ENCODE measurements at places on chromosomes 2 and 18.

DNA sequence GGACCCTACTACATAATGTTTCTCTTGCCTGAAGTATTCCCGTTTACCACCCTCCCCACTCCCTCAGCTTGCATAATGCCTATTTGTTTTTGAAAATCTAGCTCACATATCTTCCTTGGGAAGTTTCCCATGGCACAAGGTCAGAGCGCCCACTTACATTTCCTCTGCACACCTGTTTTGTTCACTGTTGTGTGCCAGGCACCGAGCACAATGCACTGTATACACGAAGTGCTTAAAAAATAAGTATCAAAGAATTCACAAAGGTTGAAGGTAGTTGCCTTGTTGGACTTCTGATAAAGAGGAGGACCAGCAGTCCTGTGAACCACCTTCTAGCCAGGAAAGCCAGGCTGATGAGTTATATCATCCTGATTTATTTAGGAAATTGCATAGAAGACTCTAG, 16.8 kb upstream of the RHOB start:
- H3K4me3 ChIP-seq = no peak overlapping the region
- H3K4me1 ChIP-seq = peaks cover 25% of the 10 kb centered on the region
- DNase-seq = no peak
- no peaks in the 10 kb centered on the region for H3K27me3 ChIP-seq
- no peak overlapping the region for H3K27ac ChIP-seq

GRCh38 chr2:24448797-24449196, 42.3 kb upstream of the NCOA1 start:
- no peak for DNase-seq
- H3K4me3 ChIP-seq = no peak overlapping the region
- no peaks in the 10 kb centered on the region for H3K27me3 ChIP-seq
- H3K36me3 ChIP-seq = no peaks in the 10 kb centered on the region
- H3K4me1 ChIP-seq = no peaks in the 10 kb centered on the region

- peaks cover 43% of the 10 kb centered on the region for H3K27me3 ChIP-seq
- no peak overlapping the region for H3K27ac ChIP-seq
- H3K36me3 ChIP-seq = no peaks in the 10 kb centered on the region
- H3K4me1 ChIP-seq = peaks cover 9% of the 10 kb centered on the region
- no peak for DNase-seq
Observed at GRCh38 chr2:119428488-119429224, 3.0 kb upstream of the TMEM37 start.

GRCh38 chr2:106107509-106108131, 86.5 kb downstream of the UXS1 start:
- H3K27ac ChIP-seq = no peak overlapping the region
- no peaks in the 10 kb centered on the region for H3K27me3 ChIP-seq
- no peak for DNase-seq
- peaks cover 3% of the 10 kb centered on the region for H3K36me3 ChIP-seq
- no peaks in the 10 kb centered on the region for H3K4me1 ChIP-seq
- H3K4me3 ChIP-seq = no peak overlapping the region

GRCh38 chr18:64919971-64920570, 771.2 kb upstream of the LINC00305 start:
- no peaks in the 10 kb centered on the region for H3K4me1 ChIP-seq
- no peaks in the 10 kb centered on the region for H3K27me3 ChIP-seq
- no peaks in the 10 kb centered on the region for H3K36me3 ChIP-seq

- no peaks in the 10 kb centered on the region for H3K36me3 ChIP-seq
- no peak for DNase-seq
- H3K4me3 ChIP-seq = no peak overlapping the region
- H3K4me1 ChIP-seq = no peaks in the 10 kb centered on the region
- H3K27me3 ChIP-seq = no peaks in the 10 kb centered on the region
Observed at GRCh38 chr2:2061091-2061696, 269.9 kb downstream of the MYT1L start.

GRCh38 chr2:42572297-42573081, 4.1 kb downstream of the MTA3 start:
- peaks cover 5% of the 10 kb centered on the region for H3K36me3 ChIP-seq
- peaks cover 2% of the 10 kb centered on the region for H3K4me1 ChIP-seq
- no peaks in the 10 kb centered on the region for H3K27me3 ChIP-seq
- no peak for DNase-seq
- no peak overlapping the region for H3K27ac ChIP-seq

GRCh38 chr2:181643151-181643550, 13.8 kb downstream of the CERKL start:
- no peak for DNase-seq
- H3K27ac ChIP-seq = no peak overlapping the region
- no peaks in the 10 kb centered on the region for H3K36me3 ChIP-seq
- H3K4me1 ChIP-seq = no peaks in the 10 kb centered on the region

DNA sequence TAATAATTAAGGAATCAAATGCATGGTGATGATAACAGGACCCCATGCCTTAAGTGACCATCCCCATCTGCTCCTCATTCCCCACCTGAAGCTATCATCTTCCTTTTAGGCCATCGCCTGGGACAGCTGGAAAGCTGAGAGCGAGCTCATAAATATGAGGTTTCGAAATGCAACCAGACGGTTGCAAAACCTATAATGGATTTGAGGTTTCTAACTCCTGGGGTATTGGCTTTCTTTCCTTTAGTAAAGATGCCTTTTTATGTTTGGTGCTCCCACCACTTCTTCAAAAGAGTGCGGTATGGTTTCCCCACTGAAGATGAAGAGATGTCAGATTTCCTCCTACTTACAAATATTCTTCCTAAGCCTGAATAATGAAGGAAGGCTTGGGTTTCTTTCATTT, 1589.5 kb upstream of the PIK3C3 start:
- H3K4me1 ChIP-seq = peaks cover 3% of the 10 kb centered on the region
- H3K36me3 ChIP-seq = no peaks in the 10 kb centered on the region
- DNase-seq = no peak
- no peaks in the 10 kb centered on the region for H3K27me3 ChIP-seq

GRCh38 chr2:173647681-173648311, 293.1 kb downstream of the CDCA7 start:
- peaks cover 22% of the 10 kb centered on the region for H3K4me1 ChIP-seq
- no peak for DNase-seq
- no peak overlapping the region for H3K4me3 ChIP-seq
- no peaks in the 10 kb centered on the region for H3K27me3 ChIP-seq
- no peak overlapping the region for H3K27ac ChIP-seq
- no peaks in the 10 kb centered on the region for H3K36me3 ChIP-seq

GRCh38 chr2:212022966-212023365, 515.6 kb downstream of the ERBB4 start:
- H3K4me3 ChIP-seq = no peak overlapping the region
- no peaks in the 10 kb centered on the region for H3K27me3 ChIP-seq
- no peak overlapping the region for H3K27ac ChIP-seq
- DNase-seq = no peak
- H3K36me3 ChIP-seq = no peaks in the 10 kb centered on the region
- no peaks in the 10 kb centered on the region for H3K4me1 ChIP-seq

GRCh38 chr2:204885747-204886146, 340.5 kb downstream of the PARD3B start:
- DNase-seq = no peak
- no peaks in the 10 kb centered on the region for H3K27me3 ChIP-seq
- H3K27ac ChIP-seq = no peak overlapping the region
- no peaks in the 10 kb centered on the region for H3K4me1 ChIP-seq

- no peak overlapping the region for H3K4me3 ChIP-seq
- peaks cover 14% of the 10 kb centered on the region for H3K4me1 ChIP-seq
- no peaks in the 10 kb centered on the region for H3K27me3 ChIP-seq
- H3K36me3 ChIP-seq = no peaks in the 10 kb centered on the region
- no peak overlapping the region for H3K27ac ChIP-seq
- DNase-seq = peak; percentile 26
Observed at GRCh38 chr18:10195529-10195928, 258.9 kb upstream of the APCDD1 start.

DNA sequence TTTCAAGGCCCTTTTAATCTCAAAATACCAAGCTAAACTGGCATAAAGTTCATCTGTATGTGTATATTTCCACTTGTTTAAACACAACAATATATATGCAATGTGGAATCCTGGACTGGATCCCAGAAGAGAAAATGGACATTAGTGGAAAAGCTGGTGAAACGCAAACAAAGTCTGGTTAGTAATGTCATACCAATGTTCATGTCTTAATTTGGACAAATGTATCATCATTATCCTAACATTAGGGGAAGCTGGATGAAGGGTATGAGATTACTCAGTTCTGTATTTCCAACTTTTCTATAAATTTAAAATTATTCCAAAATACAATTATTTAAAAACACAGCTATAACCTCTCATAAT, 3.8 kb downstream of the SP3 start:
- DNase-seq = no peak
- peaks cover 5% of the 10 kb centered on the region for H3K4me1 ChIP-seq
- no peaks in the 10 kb centered on the region for H3K36me3 ChIP-seq
- no peak overlapping the region for H3K27ac ChIP-seq
- H3K27me3 ChIP-seq = no peaks in the 10 kb centered on the region

GRCh38 chr18:8416212-8417019, 192.8 kb upstream of the RAB12 start:
- H3K4me3 ChIP-seq = no peak overlapping the region
- H3K27ac ChIP-seq = no peak overlapping the region
- no peaks in the 10 kb centered on the region for H3K36me3 ChIP-seq
- no peak for DNase-seq
- H3K4me1 ChIP-seq = peaks cover 4% of the 10 kb centered on the region
- no peaks in the 10 kb centered on the region for H3K27me3 ChIP-seq

- H3K4me3 ChIP-seq = no peak overlapping the region
- H3K36me3 ChIP-seq = no peaks in the 10 kb centered on the region
- peak; percentile 42 for DNase-seq
- H3K27me3 ChIP-seq = no peaks in the 10 kb centered on the region
- H3K27ac ChIP-seq = no peak overlapping the region
Observed at GRCh38 chr18:50836521-50836957, 16.7 kb upstream of the MRO start.

- H3K27ac ChIP-seq = no peak overlapping the region
- H3K4me1 ChIP-seq = no peaks in the 10 kb centered on the region
- no peaks in the 10 kb centered on the region for H3K36me3 ChIP-seq
- no peak for DNase-seq
- H3K27me3 ChIP-seq = no peaks in the 10 kb centered on the region
- H3K4me3 ChIP-seq = no peak overlapping the region
Observed at GRCh38 chr2:143513081-143513480, 383.9 kb downstream of the ARHGAP15 start.

GRCh38 chr2:69306822-69307578, 80.0 kb downstream of the GFPT1 start:
- H3K36me3 ChIP-seq = no peaks in the 10 kb centered on the region
- no peak for DNase-seq
- peak overlapping the region; percentile 46 for H3K4me3 ChIP-seq
- H3K27ac ChIP-seq = no peak overlapping the region

DNA sequence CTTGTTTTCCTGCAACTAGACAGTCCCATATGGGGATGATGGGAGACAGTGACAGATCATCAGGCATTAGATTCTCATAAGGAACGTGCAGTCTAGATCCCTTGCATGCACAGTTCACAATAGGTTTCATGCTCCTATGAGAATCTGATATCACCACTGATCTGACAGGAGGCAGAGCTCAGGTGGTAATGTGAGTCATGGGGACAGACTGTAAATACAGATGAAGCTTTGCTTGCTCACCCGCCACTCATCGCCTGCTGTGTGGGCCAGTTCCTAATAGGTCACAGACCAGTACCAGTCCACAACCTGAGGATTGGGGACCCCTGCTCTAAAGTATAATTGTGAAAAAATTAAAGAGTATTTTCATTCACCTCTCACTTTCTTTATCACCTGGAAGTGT, 23.6 kb upstream of the RAB1A start:
- DNase-seq = no peak
- no peaks in the 10 kb centered on the region for H3K36me3 ChIP-seq
- H3K27me3 ChIP-seq = no peaks in the 10 kb centered on the region
- no peaks in the 10 kb centered on the region for H3K4me1 ChIP-seq
- H3K27ac ChIP-seq = no peak overlapping the region

GRCh38 chr2:199772035-199772976, 78.7 kb downstream of the FTCDNL1 start:
- H3K27me3 ChIP-seq = no peaks in the 10 kb centered on the region
- no peaks in the 10 kb centered on the region for H3K4me1 ChIP-seq
- DNase-seq = no peak
- H3K27ac ChIP-seq = no peak overlapping the region
- H3K4me3 ChIP-seq = no peak overlapping the region
- no peaks in the 10 kb centered on the region for H3K36me3 ChIP-seq

DNA sequence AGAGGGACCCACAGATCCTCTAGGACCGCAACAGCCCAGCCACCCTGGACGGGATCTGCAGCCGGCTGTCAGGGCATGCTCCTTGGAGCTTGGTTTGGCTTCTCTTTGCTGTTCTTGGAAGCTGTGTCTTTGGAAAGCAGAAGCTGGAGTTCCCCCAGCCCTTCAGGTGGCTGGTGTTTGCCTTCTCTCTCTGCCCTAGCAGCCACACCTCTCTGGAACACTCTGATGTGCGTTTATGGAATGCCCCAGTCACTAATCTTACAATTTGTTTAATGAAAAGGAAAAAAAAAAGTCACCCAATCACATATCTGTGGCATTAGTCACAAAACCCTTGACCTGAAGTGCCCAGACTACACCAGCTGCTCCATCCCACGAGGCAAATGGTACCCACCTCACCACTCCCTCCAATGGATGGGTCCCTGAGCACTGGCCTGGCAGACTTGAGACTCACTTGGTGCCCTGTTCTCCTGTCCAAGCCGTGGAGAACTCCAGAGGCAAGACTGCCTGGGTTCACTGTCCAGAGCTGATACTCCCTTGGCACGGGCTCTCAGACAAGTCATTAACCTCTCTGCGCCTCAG, 70.2 kb upstream of the DAPL1 start:
- DNase-seq = no peak
- peaks cover 21% of the 10 kb centered on the region for H3K4me1 ChIP-seq
- no peak overlapping the region for H3K4me3 ChIP-seq
- H3K36me3 ChIP-seq = no peaks in the 10 kb centered on the region

DNA sequence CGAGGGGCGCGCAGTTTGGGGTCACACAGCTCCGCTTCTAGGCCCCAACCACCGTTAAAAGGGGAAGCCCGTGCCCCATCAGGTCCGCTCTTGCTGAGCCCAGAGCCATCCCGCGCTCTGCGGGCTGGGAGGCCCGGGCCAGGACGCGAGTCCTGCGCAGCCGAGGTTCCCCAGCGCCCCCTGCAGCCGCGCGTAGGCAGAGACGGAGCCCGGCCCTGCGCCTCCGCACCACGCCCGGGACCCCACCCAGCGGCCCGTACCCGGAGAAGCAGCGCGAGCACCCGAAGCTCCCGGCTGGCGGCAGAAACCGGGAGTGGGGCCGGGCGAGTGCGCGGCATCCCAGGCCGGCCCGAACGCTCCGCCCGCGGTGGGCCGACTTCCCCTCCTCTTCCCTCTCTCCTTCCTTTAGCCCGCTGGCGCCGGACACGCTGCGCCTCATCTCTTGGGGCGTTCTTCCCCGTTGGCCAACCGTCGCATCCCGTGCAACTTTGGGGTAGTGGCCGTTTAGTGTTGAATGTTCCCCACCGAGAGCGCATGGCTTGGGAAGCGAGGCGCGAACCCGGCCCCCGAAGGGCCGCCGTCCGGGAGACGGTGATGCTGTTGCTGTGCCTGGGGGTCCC, at the start of gene ITGA4:
Gene ITGA4 (plus strand): TSS at position 266 of the 620 bp plus-strand sequence. CDS start 269 bp downstream, at position 535.
- H3K4me3 ChIP-seq = peak within 1 kb of the TSS; percentile 75
- H3K27me3 ChIP-seq = peaks cover 3% of the 10 kb centered on the region
- H3K27ac ChIP-seq = no peak within 1 kb of the TSS
- DNase-seq = no peak

- no peak for DNase-seq
- H3K4me3 ChIP-seq = no peak overlapping the region
- no peak overlapping the region for H3K27ac ChIP-seq
- no peaks in the 10 kb centered on the region for H3K36me3 ChIP-seq
- H3K27me3 ChIP-seq = no peaks in the 10 kb centered on the region
- no peaks in the 10 kb centered on the region for H3K4me1 ChIP-seq
Observed at GRCh38 chr18:54931152-54931551, 28.1 kb downstream of the CCDC68 start.

All from keratinocyte (primary cell).